CD4-positive, alpha-beta T cell treated with Interleukin-6 at 100 ng/mL for 8 hours (primary cell): ENCODE measurements at places on chromosomes 3 and 15.

GRCh38 chr3:123048480-123049237 is 18.2 kb upstream of the PDIA5 start:
- DNase-seq, result no peak

DNA sequence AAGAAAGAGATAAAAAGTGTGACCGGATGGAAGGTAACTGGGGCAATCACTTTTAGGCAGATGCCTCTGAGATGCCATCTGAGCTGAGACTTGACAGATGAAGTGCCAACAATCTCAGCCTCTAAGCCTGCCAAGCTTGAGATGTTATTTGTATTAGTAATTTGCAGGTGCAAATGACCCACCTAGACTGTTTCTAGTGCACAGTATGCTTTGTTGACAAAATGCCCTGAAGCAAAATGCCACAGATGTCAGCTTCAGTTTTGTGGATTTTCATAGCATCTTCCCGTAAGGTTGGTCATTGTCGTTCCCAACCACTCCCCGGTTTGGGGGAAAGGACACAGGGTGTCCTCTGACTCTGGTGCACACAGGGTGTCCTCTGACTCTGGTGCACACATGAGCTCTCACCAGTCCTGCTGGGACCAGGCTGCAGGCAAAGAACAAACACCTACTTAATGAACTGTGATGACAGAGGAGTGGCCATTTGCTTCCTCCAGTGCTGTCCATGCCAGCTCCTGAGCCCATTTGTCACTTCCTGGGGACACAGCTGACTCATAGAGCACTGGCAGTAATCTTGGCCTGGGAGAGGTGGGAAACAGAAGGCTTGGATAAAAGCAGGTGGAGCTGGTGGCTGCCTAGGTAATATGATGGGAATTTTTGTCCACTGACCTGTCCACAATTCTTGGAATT is 16.7 kb upstream of the PPP1R2 start:
- no peak for DNase-seq

GRCh38 chr3:40585381-40586016 is 60.7 kb downstream of the ZNF621 start:
- no peak for DNase-seq

- no peak for DNase-seq
Measured at GRCh38 chr15:89472785-89473256, 23.6 kb downstream of the RHCG start.

DNA sequence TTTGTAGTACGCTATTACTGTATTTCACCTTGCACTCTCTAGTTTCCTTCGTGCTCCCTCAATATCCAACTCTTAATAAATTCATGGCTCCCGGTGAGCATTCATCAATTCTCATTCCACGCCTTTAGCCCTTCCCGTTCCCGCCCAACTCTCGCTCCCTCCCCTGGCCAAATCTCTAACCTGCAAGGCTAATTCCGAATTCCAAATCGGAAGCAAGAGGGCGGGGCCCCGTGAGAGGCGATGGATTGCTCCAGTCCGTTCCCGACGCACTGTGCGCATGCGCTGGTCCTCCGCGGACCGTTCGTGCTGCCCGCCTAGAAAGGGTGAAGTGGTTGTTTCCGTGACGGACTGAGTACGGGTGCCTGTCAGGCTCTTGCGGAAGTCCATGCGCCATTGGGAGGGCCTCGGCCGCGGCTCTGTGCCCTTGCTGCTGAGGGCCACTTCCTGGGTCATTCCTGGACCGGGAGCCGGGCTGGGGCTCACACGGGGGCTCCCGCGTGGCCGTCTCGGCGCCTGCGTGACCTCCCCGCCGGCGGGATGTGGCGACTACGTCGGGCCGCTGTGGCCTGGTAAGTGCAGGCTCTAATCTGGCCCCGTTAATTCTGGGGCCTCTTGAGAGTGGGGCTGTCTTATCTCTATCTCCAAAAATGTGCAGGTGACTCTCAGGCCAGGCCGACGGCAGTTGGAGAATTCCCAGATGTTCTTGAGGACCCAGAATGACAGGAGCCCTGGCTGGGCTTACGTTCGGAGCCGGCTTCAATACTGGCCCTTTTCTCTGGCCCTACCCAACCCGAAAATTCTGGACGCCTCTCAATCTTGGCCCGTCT is at the start of gene OPA1:
Gene OPA1, plus strand, starts transcription at position 368 of the 827 bp plus-strand sequence. Its CDS starts 170 bp downstream, at position 538.
- DNase-seq, result peak; percentile 91

GRCh38 chr3:21989341-21990042 is 238.5 kb upstream of the ZNF385D start:
- no peak for DNase-seq

- peak; percentile 7 for DNase-seq
Measured at GRCh38 chr3:111070772-111071256, 802 bp upstream of the NECTIN3 start.

GRCh38 chr3:198071602-198072287 is 111.7 kb downstream of the LMLN start:
- DNase-seq, result peak; percentile 74

DNA sequence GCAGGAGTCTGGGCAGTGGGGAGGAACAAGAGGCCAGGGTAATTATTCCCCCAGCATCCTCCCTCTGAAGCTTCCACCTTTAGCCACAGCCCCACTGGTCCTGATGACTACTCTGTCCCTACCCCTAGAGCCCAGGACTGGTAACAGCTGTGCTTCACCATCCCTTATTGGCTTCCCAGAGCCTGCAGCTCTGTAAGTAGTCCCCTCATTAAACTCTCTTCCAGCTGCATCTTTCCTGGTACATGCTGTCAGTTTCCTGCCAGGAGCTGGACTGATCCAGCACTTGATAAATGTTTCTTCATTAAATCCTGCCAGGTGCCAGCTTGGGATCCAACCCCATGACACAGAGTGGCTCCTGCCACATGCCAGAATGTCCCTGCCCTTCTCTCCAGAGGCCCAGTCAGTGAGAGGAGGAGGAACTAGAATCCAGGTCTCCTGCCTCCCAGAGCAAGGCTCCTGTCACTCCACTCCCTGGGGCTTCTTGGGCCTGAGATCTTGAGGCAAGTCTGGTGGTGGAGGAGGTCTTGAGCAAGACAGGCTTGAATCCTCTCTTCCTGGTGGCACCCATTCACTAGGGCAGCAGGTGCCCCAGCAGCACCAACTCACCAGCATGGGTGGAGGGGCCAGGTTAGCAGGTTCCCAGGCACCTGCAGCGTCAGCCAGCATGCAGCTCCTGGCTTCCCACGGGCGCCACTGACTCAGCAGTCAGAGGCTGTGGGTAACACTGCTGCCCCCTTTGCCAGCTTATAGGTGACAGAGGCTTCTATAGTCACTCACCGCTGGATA is 27.6 kb downstream of the FBXW12 start:
- no peak for DNase-seq

DNA sequence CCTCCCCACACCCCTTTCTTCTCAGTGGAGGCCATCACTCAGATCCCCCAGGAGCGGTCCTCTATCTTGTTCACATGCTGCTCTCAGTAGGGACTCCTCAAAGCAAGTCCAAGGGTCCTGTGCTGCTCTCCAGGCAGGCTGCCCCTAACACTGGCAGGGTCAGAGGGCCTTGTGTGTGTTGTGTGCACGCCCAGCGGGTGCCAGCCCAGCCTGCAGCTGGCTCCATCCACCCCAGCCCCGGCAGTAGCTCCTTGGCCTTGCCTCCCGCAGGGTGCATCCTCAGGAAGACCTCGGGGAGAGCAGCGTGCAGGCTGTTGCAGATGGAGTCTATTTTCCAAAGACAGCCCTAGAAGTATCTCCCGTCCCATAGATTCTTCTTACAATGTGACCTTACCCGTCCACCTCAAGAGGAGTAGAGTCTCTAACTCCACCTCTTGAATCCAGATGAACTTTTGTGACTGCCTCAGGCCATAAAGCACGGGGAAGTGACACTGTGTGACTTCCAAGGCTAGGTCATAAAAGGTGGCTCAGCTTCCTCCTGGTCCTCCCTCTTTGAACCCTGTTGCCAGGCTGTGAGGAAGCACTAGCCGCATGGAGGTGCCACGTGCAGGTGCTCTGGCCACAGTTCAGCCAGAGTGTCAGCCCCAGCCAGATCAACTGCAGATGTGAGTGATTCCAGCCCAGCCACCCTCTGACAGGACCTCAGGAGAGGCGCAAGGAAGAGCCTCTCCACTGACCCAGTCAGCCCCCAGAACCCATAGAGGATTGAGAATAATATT is 531.6 kb downstream of the SHQ1 start:
- DNase-seq, result no peak

GRCh38 chr3:9295007-9295406 is 45.6 kb upstream of the SRGAP3 start:
- DNase-seq, result no peak

GRCh38 chr3:189142527-189142926 is 29.2 kb upstream of the TPRG1 start:
- DNase-seq, result peak; percentile 69

GRCh38 chr15:75841626-75842025 is 1.6 kb upstream of the UBE2Q2 start:
- DNase-seq, result no peak

DNA sequence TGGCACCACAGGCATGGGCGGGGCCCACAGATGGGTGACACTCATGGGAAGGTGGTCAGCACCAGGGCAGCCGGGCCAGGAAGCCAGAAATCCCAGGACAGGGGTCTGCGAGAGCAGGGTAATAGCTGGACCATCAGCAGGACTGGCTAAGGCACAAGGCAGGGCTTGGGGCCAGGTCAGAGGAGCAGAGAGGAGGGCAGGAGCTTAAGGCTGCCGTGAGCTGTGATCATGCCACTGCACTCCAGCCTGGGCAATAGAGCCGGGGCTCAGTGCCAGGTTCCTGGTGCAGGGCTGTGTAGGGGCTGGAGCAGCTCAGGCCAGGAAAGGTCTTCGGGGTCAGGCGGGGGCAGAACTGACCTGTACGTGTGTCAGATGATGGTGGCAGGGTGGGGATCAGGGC is 64.2 kb upstream of the LINGO1 start:
- no peak for DNase-seq

DNA sequence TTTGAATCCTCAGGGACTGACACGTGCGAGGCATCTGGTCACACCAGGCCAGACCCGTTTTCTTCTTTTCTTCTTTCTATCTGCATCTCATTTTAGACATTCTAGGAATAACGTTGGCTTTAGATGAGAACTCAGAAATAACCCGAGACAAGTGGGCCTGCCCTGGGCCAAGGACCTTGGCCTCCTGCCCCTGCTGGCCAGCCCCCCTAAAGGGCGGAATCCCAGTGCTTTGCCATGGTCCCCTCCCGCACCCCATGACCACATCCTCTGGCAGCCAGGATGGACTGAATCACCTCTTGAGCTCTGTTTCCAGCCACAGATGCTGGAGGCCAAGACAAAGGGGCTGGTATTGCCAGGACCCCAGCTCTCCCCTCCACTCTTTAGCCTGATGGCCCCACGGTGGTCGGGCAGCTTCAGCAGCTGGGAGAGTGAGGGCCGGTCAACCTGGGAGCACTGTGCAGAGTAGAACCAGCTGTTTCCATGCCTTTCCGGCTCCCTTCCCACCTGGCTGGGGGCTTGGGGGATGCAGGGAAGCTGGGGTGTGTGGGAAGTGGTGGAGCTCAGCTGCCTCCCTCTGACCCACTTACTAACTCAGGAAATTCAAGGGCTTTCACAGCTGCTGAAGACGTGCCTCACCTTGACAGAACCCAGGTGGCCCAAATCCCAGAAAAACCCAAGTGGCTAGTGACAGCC is 190.9 kb downstream of the FAM43A start:
- no peak for DNase-seq

GRCh38 chr3:8727605-8728512 is 5.7 kb upstream of the CAV3 start:
- no peak for DNase-seq

DNA sequence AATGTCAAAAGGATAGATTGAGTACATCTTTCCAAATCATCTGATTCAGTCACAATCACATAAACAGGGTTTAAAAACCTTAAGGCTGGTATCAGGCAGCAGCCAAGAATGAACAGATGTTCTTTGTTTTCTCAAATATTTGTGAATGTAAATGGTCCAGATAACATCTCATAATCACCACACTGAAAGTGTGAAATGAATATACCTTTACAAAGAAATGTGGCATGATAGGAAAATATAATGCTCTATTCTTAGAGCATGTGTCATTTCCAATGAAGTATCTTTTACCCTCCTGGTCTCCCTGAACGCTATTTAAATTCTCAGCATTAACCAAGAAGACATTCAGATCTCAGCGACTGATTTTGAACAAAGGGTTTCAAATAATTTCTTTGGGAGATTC is 8.8 kb upstream of the ACTC1 start:
- no peak for DNase-seq

DNA sequence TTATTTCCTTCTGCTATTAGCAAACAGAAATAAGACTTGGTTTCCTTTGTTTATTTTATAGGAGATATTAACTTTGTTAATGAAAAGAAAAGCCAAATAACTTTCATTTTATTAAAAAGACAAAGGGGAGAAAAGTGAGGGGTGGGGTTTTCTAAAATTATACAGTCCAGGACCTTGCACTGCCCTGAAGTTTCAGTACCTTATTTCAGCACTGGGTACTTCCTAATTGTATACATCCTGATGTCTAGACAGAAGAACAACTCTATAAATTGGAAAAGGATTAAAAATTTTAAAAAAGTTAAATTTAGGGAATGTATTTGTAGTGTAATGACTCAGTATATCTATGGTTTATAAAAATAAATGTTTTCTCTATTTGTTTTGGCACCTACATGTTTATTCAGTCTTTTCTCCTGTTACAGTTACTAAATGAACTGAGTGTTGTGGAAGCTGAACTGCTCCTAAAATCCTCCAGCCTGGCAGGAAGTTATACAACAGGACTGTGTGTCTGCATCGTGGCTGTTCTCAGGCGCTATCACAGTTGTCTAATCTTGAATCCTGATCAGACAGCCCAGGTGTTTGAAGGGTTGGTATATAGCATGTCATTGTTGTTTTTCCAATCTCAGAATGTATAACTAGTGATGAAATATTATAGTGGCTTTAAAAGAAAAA is 27.6 kb upstream of the P2RY13 start:
- DNase-seq, result no peak

- no peak for DNase-seq
Measured at GRCh38 chr3:119194237-119195150, 21.1 kb downstream of the UPK1B start.

DNA sequence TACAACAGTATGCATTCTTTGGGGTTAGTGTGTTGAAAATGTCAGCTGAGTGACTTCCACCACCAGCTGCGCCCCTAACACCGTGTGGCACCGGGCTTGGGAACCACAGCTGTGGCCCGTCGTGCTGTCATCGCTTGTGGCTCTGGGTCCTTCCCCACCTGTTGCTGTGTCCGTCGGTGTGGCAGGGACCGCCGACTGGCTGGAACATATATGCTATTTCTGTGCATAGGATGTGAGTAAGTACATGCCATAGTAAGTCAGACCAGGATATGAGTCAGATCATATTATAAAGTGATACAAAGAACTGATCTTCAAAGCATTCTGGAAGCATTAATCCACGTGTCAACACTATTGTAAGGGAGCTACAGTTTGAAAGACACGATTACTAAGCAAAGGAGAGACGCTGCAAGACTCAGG is 31.9 kb downstream of the EHD4 start:
- DNase-seq, result peak; percentile 31

- DNase-seq, result no peak
Measured at GRCh38 chr15:75203908-75204263, 2.2 kb downstream of the C15orf39 start.

GRCh38 chr3:188060840-188061544 is 93.0 kb upstream of the LPP start:
- DNase-seq, result peak; percentile 44

GRCh38 chr3:54939557-54940300 is 11.9 kb upstream of the LRTM1 start:
- no peak for DNase-seq

GRCh38 chr3:106013971-106014370 is 145.2 kb upstream of the CBLB start:
- DNase-seq, result no peak

- no peak for DNase-seq
Measured at GRCh38 chr15:68511073-68511991, 67.5 kb upstream of the CORO2B start.
